ENCODE measurements at places on chromosomes 13 and 19.

- DNase-seq, result no peak
Observed at GRCh38 chr13:97849305-97849704, 104.2 kb upstream of the IPO5 start.

DNA sequence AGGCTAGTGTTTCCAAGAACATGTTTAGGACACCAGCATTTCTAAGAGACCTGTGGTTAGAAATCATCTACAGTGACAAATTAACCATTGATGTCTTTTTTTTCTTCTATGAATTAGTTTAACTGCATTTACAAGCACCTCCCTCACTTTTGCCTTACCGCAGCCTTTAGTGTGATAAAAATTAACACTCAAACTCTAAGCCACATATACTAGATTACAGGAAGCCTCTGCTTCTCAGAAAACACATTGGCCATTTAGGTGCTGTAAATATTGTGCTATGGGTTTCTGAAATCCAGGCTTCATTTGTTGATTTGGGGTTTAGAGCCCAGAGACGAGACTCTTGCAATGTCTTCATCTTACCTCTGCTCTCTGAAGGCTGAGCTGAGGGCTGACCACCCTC, 34.6 kb upstream of the OLFM4 start:
- no peak for DNase-seq

DNA sequence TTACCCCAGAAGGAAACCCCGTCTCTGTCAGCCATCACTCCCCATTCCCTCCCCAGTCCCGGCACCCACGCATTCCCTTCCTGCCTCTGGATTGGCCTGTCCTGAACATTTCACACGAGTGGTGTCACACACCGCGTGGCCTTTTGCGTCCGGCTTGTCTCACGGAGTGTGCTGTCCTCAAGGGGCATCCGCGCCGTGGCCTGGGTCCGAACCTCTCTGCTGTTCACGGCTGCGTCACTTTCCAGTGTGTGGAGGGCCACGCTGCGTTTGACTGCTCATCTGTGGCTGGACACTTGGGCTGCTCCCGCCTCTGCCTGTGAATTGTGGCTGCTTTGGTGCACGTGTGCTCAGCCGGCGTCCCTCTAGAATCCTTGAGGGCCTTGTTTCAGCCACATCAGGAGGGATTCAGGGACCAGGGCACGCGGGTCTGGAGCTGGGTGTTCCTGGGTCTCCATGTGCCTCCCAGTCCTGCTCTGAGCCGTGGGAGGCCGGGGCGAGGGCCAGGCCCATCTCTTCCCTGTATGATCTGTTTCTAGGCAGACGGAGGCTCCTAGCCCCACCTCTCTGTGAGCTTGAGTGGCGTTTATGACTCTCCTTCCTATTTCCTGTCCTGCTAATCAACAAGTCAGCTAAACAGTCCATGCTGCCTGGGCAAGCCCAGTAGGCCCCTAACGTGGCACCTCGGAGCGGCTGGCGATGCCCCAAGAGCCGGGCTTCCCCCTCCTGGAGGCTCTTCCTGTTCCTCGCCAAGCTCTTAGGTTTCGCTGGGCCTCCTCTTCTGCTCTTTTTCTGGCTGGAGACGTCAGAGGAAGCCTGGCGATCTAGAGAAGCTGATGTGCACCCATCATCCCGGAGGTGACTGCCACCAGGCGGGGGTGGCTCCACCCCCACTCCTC, 8.1 kb downstream of the STK11 start:
- no peak for DNase-seq

DNA sequence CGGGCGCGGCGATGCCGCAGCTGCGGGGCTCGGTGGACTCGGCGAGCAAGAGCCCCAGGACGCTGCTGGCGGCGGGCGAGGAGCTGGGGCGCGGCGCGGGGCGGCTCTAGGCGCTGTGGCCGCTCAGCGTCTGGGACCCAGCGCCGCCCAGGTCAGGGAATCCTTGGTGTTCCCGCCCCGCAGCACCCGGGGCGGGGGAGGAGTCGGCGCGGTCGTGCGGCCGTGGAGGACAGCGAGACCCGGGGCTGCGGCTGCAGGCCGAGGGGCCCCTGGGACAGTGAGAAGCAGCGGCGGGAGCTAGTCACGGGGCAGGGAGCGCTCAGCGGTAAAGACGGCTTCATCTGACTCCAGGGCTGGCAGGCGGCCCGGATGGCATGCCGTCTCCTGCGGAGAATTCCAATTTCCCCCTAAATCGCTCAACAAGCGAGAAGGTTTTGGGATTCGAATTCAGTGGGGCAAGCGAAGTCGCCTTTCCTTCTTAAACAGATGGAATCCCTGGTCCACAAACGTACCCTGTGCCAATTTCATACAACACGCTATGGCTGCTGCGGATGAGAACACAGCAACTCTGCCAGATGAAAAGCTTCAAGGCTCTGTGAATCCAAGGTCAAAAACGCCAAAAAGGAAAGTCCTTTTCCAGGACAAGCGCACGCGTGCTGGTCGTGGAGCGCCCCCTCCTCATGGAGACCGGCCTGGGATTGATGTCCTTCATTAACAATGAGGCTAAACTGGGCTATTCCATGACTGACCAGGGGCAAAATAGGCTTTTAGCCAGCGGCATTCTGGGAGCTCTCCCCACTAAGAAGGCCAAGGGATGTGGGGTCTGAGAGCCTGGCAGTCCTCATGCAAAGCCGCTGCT, 4.2 kb upstream of the ZSCAN4 start:
- DNase-seq, result no peak

GRCh38 chr19:53907193-53907581, 1.9 kb upstream of the CACNG7 start:
- DNase-seq, result no peak

DNA sequence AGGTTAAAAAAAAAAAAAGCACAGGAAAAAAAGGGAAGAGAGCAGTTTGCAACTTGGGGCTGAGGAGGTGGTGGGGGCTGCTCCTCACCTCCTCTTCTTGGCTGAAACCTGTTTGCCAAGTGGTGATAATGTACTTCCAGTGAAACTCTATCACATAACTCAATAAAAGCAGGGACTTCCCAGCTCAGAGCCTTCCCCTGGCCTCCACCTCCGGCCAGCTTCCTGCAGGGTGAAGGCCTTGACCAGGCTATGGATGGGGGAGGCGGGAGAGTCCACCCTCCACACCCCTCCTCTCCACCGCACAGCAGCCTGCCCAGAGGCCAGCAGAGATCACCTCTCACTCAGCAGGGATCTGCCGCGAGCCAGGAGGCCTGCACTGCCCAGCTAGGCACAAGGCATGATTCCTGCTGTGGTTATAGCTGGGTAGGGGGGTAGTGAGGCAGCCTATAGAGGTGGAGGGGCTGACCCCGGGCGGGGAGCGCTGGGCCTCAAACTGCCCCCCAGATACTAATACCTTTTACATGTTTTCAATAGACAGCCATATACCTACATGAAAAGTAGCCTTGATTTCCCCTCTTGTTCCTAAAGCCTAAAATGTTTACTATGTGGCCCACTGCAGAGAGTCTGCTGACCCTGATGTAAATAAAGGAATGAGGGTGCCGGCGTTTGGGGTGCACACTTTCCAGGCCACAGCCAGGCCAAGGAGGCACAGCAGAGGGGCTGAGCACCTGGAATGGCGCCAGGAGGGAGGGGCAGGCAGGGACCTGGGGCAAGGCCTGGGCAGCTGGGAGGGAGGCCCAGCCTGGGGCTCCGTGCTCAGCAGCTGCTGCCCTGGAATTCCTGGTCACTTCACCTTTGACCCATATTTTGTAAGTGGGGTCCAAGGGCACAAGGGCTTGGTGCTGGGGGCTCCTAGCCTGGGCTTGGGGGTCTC, 10.3 kb downstream of the ZNF787 start:
- no peak for DNase-seq

- no peak for DNase-seq
Observed at GRCh38 chr19:19259741-19260140, 13.4 kb downstream of the TM6SF2 start.

GRCh38 chr13:88585861-88586260, 914.7 kb downstream of the SLITRK5 start:
- no peak for DNase-seq

Data from activated CD4-positive, alpha-beta T cell treated with anti-CD3 and anti-CD28 coated beads for 1 hour (primary cell).